ENCODE measurements at places on chromosomes 1 and 21.

- no peak for DNase-seq
These were observed 33.3 kb upstream of the RCC2 start for GRCh38 chr1:17472814-17473213.

DNA sequence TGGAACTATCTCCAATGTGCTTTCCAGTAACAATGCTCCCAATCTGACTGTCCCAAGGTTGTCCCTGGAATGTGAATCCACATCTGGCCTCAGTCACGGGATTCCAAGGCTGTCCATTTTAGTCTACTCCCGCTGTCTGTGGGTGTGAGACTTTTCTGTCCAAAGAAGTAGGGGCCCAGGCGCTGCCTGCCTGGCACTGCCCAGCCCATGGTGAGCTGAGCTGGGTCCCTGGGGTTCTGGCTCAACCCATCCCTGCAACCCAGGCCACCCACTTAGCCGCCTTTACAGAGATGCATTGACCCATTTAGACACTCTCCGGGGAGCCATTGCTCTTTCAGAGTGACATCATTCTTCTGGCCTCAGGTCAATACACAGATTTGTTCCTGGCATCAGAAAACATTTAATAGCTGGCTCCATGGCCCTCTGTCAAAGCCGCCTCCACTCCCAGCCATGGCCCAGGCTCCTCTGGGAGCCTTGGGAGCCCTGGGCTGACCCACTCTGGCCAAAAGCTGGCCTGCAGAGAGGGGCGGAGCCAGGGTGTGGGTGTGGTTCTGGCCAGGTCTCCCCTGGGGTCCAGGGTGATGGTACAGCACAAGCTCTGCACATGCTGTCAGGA lies 47.2 kb upstream of the PAX7 start:
- no peak for DNase-seq

- DNase-seq = no peak
These were observed 373.0 kb upstream of the ADAMTS5 start for GRCh38 chr21:27339902-27340301.

- no peak for DNase-seq
These were observed 269.7 kb upstream of the CSF3R start for GRCh38 chr1:36752431-36752830.

GRCh38 chr1:50471967-50472366 lies 48.7 kb upstream of the DMRTA2 start:
- no peak for DNase-seq

DNA sequence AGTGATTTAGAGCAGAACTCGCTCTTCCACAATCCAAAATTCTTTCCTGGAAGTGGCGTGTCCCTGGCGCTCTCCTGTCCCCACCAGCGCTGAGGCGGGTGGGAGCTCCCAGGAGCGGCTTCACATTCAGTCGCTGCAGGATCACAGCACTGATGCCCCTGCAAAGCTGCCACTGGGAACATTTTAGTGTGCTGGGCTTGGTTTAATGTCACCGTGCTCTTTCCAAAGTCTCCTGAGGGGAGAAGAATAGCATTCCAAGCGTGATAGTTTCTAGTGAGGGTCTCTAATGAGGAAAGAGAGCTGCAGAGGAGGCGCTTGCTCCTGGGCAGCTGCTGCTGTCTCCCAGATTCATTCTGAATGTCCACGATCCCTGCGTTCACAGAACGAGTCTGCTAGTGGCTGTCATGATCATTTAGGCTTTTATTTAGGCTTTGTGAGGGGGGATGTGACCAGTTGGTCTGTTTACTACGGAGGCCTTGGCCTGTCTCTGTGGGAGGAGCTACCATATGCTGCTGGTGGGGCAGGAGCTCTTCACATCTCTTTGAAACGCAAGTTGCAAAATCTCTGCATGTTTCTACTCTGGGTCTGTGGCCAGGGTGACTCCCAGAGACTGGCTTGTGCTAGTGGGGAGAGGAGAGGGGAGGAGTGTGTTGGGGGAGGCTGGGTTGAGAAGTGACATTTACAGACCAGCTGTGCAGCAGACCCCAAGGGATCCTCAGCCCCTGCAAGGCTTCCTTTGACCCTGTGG lies 23.4 kb downstream of the OLFML3 start:
- DNase-seq = peak; percentile 66

- DNase-seq = no peak
These were observed 147.3 kb downstream of the TLR5 start for GRCh38 chr1:222995620-222996309.

- DNase-seq = no peak
These were observed 53.5 kb upstream of the SELENON start for GRCh38 chr1:25746299-25747045.

Measured in ELF-1 (cell line).